Fibroblast of mammary gland (primary cell): ENCODE measurements at places on chromosomes 12 and 14.
A peak's percentile ranks its signal among the peaks of the same experiment; 100 is the strongest.

GRCh38 chr12:53532524-53533445 lies 25.5 kb upstream of the NPFF start:
- DNase-seq, result no peak

DNA sequence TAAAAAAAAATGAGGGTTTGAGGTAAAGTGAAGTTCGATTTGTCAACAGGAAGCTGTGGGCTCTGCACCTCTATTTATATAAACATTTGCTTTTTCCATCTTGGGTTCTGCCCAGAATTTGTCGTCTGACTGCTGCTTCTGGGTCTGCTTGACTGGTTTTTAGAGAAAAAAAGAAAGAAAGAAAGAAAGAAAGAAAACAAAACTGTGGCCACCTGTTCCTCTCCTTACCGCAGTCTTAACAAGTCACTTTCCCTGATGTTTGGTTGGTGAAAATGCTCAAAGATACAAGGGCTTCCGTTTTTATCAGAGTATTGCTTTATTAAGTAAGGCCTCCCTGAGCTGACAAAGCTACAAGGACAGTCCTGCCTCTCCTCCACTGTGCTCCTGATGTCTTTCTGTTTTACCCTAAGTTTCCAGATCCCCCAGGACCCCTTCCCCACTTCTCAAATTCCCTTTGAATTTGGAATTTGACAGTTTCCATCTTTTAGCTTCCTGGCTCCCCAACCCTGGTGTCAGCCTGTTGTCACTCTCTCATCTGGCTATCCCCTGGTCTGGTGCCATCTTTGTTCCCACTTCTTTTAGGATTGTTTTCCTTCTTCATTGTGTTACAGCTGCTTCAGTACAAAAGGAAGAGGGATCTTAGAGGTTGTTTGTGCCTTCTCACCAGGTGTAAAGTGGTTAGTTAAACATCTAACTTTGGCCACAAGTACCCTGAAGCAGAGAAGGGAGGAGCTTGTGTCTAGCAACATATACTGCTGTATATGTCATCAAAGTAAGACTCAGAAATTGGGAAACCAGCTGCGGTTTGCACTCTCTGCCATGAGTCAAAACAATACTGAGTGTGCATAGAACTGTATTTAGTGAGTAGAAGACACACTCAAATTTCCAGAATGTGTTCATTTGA lies 18.0 kb downstream of the MFAP5 start:
- peak; percentile 17 for DNase-seq

- no peak for DNase-seq
These were observed 109.7 kb downstream of the CHST11 start for GRCh38 chr12:104566244-104566993.

DNA sequence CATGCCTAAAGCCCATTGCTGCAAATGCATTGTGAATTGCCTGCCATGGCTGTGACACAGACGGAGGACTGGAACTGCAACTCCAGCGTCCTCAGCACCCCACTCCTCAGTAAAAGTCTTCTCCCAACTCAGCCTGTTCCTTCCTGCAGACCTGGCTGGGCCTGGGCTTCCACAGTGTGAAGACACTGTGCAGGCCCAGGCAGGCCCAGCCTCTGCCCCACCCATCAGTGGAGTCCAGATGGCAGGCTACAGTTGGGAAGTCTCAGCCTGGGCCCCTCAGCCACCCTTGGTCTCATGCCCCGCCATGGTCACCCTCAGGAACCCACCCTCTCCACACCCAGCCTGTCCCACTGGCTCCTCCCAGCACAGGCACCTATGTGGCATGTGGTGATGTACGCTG lies 22.0 kb downstream of the VSX2 start:
- no peak for DNase-seq

GRCh38 chr12:76078748-76079147 lies 5.7 kb downstream of the NAP1L1 start:
- DNase-seq, result no peak

DNA sequence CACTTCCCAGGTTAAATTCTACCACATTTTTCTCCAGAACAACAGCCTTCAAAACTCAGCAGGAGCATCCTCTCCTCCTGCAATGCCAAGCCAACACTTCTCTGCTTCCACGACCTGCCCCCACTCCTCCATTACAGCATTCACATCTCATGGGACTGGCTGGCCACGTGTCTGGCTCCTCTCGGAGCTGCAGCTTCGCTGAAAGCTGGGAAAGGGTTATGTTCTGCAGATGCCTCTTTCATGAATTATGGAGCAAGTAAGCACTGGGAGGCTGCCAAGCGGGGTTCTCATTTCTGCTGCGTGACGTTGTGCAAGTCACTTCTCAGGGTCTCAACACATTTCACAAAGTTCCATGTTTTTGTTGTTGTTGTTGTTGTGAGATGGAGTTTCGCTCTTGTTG lies 142.2 kb upstream of the RFLNA start:
- DNase-seq, result peak; percentile 57

DNA sequence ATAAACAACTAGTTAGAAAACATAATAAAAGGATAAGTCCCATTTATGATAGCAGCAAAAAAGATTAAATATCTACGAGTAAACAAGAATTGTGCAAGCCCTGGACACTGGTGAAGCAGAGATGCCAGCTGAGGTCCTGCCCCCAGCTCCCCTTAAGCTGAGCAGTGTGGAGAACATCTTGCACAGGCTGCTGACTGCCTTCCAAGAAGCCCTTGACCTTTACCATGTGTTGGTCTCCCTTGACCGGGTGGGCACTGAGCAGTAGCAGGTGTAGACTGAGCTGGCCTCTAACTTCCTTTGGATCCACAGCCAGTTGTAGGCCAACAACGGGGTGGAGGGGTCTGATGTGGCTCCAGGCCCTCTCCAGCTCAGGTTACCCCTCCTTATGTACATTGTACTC lies 47.7 kb upstream of the PAPLN start:
- DNase-seq, result no peak

DNA sequence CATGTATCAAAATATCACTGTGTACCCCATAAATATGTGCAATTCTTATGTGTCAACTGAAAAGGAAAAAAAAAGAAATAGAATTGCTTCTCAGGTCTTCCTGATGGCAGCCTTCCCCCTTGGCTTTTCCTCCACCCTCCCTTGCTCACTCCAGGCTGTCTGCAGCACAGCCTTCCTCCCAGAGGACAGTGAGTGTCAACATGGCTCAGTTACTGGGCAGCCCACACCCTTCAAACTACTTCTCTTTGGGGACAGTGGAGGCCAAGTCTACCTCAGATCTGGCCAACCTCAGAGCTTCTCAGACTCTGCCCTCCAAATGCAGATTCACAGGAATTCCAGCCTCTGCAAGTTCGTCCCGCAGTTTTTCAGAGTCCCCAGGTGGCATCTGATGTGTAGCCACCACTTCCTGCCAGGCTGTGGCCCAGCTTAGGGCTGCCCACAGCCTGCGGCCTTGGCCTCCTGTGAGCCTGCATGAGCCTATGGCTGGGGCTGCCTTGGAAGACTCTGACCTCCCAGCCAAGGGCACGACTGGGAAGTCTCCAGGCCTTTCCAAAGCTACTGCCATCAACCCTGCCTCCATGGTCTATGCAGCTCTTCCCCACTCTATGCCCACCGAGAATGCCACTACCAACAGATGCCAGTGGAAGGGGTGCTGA lies 148.0 kb upstream of the PWP1 start:
- no peak for DNase-seq
